Body of pancreas (tissue), 4 donors: ENCODE measurements at places on chromosomes 2 and 18. TPM values are rescaled to one million over a fixed set of nuclear protein-coding genes. Genes with fewer than 3 reads are reported as not detected.

The MYL12B gene
- total RNA-seq: 121 TPM

The SERPINB10 gene
- total RNA-seq: not detected

The NFE2L2 gene
- total RNA-seq: 55.4 TPM

The NR4A2 gene
- total RNA-seq: 5.9 TPM

The MERTK gene
- total RNA-seq: 7.9 TPM

The KCNK3 gene
- 20.5 TPM for total RNA-seq

The SALL3 gene
- total RNA-seq: not detected

The TXNDC2 gene
- total RNA-seq: not detected

The KLHL14 gene
- total RNA-seq: not detected

The COL6A3 gene
- total RNA-seq: 121 TPM

The RAPGEF4 gene
- 22.4 TPM for total RNA-seq

The FMNL2 gene
- 13.5 TPM for total RNA-seq

The ATOH8 gene
- 12.9 TPM for total RNA-seq

The GKN2 gene
- not detected for total RNA-seq

The TUBA4B gene
- not detected for total RNA-seq

The DQX1 gene
- total RNA-seq: not detected

The KCNJ3 gene
- 0.33 TPM for total RNA-seq

The CRYBA2 gene
- 23.1 TPM for total RNA-seq

The TNP1 gene
- total RNA-seq: not detected
